Effector memory CD4-positive, alpha-beta T cell (primary cell): ENCODE measurements at places on chromosomes 6 and 20.

DNA sequence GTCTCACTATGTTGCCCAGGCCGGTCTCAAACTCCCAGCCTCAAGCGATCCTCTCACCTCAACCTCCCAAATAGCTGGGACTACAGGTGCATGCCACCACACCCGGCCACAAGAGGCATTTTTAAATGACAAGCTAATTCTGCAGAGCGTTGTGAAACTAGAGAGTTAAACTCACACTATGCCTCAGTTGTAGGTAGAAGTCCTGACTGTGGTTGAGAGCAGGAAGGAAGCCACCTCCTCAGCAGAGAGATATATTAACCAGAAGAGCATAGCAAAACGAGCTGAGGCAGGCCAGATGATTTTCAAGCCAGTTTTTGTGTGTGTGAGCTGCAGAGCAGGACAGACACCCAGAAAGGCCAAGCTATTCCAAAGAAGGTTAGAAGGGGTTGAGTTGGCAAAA is 150.3 kb downstream of the MBOAT1 start:
- DNase-seq, result no peak

GRCh38 chr6:152734630-152735029 is 16.0 kb upstream of the VIP start:
- DNase-seq, result no peak

DNA sequence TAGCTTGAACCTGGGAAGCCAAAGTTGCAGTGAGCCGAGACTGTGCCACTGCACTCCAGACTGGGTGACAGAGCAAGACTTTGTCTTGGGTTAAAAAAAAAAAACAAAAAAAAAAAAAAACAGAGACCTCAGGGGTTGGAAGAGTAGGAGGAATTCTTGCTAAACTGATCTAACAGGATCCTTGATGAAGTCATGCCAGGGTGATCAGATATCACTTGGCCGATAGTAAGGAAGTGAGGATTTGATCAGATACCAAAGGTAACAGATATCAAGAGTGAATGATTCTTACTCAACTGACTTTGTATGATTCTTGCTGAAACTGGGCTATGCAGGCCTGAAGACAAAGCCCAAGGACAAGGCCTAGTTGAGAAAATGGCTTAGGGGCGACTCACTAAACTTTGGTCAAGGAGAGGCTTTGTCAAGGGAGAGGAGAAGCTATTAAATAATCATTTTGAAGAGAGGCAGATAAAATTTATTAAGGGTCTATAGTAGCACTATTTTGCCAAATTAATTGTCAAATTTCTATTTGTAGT is 624.7 kb downstream of the UTRN start:
- DNase-seq, result no peak

- no peak for DNase-seq
These were observed 74.4 kb upstream of the FBXL4 start for GRCh38 chr6:99022039-99022609.

DNA sequence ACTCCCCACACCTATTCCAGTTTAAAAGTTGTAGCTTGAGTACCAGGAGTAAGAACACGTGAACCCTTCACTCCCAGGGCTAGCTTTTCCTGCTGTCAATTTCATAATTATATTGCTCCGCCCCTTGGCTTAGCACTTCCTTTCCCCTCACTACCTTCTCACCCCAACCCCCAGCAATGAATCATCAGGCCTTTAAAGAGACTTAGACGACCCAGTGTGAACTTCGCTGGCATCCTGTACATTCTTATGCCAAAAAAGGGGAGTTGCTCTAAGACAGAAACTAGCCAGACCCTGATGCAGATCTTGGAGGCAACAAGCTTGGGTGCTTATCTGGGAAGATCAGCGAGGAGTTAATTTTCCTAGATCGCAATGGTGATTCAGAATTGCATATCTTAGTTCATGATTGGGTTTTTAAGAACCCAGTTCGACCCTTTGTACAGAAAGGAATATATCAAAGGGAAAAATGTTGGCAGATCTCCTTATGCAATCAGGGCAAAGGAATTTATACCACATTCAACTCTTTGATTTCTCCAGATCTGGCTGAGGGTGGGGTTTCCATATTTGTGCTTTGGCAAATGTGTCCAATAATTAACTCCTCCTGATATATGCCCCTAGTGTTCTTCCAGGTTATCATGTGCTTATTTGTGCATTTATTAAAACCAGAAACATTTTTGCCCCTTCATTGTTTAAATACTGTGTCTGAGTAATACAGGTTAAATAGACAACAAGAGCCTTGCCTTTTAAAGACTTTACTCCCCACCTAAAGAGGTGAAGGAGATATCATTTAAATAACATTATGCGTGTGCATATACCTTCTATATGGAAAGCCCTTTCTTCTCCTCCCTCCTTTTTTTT is 8.1 kb upstream of the ATXN1 start:
- peak; percentile 55 for DNase-seq

DNA sequence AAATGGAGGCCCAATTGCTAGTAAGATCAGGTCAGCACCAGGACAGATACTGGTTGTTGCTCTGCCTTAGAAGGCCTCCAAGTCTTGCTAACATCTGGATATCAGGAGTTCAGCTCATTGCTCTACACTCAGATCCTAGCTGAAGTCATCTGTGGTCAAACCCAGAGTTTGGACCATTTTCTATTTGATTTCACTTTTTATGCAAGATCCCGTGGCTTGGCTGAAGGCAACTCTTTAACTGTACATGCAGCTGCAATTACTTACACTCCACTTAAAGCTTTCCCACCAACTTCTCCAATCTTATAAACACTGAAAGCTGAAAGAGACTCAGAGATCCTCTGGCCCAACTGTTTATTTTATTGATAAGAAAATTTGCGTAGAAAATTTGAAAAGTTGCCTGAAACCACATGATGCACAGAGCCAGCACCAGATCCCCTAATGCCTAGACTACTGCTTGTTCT is 2.7 kb downstream of the SLC17A2 start:
- no peak for DNase-seq

- DNase-seq, result no peak
These were observed 139.4 kb downstream of the TAF4 start for GRCh38 chr20:61926253-61926613.

- no peak for DNase-seq
These were observed 289.4 kb downstream of the RNF144B start for GRCh38 chr6:18676548-18676947.

GRCh38 chr6:118865100-118865391 is 28.9 kb upstream of the ASF1A start:
- no peak for DNase-seq

DNA sequence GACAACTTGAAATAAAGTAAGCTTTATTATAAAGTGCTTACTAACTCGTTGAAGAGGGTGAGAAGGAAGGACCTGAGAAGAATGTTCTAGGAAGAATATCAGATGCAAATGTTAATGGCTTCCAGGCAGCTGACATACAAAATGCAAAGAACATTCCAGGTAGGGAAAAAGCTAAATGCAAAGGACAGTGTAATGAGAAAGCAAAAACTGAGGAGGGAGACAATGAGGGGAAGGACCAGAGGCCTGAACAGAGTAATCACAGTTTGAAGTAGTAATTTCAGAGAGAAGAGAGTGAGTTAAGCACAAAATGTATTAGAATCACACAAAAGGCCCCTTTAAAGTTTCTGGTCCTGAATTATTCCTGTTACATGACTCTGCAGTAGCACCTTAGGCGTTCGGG is 81.3 kb downstream of the HMGCLL1 start:
- DNase-seq, result no peak

DNA sequence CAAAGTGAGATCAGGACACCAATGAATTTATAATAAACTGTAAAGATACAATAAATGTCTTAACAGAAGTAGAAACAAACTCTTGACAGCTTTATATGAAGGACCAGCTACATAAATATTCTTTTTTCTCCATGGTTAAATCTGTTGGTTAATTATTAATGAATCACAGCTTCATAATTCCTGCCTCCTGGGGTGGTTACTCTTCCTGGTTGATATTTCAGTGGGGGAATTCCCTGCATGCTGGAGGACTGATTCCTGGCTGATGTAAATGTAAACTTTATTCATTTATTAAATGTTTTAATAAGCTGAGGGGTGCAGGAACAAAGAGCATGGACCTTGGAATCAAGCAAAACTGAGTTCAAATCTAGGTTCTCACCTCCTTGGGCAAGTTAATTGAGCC is 16.2 kb upstream of the RCAN2 start:
- no peak for DNase-seq

DNA sequence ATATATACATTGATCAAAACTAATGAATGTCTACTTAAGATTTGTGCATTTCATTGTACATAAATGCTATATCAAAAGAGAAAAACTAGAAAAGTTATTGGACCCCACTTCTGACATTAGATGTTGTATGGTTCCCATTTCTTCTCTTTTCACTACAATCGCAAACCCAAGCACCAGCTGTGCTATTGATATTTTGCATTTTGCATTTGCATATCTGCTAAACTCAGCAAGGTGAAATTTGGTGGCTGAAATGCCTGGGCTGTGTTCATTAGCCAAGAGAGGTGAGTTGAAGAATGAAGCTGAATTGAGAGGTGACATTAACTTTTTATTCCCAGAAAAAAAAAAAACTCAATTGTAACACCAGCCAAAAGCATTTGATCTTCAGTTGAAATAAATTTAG is 232.1 kb upstream of the TENT5A start:
- DNase-seq, result no peak

DNA sequence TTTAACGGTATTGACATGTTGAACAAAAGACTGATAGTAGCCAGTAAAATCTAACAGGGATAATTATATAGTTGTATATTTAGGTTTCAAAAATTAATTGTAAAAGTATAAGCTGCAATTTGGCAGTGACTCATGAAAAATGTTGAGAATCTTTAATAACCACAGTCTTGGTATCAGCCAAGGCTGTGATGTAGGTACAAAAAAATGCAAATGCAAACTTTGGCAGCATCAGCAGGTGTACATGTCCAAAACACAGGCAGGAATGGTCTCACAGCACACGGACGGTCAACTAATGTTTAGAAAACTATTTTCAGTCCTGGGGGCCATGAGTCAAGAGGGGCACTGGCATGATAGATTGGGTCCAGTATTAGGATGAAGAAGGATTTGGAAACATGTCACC is 58.5 kb upstream of the BEND3 start:
- DNase-seq, result no peak

DNA sequence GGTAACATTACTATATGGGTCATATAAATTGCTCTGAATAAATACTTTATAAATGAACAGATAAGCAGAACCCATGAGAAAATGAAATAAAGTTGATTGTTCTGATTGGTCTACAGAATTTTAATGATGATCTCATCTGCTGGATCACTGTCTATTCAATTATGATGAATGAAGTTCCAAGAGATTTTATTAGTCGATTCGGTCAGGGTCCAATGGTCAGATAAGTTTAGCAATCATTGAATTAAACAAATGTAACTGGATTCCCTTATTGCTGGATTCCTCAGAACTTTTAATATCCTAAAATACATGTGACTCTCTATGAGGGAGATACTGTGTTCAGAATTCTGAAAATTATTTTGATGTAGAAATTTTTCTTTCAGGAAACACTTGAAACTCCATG is 715.2 kb downstream of the EPM2A start:
- no peak for DNase-seq

- no peak for DNase-seq
These were observed 4.4 kb upstream of the SLC35B3 start for GRCh38 chr6:8439601-8440268.

DNA sequence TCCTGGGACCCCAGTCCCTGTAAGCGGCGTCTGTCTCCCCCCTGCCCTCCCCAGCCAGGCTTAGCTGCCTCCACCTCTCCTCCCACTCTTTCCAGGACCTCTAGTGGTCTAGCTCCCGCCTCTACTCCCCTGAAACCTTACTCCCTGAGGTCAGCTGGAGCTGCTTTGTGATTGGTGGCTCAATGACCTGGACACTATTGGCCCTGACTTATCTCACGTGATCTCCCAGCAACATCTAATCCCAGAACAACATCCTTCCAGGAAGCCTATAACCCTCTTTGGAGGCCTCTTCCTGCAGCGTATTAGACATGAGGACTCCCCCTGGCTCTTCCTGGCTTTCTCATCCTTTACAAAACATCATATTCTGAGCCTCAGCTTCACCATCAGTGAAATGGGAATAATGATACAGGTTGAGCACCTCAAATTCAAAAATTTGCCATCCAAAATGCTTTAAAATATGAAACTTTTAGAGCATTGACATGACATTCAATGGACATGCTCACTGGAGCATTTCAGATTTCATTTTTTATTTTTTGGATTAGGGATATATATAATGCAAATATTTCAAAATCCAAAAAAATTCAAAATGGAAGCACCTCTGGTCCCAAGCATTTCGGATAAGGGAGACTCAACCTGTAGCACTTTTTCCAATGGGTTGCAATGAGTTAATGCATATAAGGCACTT is 16.3 kb upstream of the SRC start:
- DNase-seq, result no peak

DNA sequence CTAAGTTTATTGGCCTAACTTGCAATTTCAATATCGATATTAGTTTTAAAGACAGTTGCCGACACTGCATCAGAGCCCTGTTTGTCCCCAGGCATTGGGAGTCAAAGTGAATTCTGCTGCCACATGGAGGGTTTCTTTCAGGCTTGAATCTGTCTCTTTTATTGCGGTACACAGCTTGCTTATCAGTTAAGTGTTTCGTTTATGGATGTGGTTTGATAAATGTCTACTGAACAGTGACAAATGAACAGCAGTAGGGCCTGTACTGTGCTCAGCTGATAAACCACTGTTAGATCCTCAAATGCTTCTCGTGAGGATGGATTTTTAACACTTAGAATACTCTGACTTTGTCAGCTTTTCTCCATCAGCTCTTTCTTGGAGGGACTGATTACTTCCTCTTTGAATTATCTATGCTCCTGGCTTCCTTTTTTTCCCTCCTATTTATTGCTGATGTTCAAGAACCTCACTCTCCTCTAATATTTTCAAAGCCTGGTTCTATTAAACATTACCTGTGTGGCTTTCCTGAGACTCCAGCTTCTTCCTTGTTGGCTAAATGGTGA is 240.8 kb downstream of the PLCB1 start:
- DNase-seq, result no peak

DNA sequence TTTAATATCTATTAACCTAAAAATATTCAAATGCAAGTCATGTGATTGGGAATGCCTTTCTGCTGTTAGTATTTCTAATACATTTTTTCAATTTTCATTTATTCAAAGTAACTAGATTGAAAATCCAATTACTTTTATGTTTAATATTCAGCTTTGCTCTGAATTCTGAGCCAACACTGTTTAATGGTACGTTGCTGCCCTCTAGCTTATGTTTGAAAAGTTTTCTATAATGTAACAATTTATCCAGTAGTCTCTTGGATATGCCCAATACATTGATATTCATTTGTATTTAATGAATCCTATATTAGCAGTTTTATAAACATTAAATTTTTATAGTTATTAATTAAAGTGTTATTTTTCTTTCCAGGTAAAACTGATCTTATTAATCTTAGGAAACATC is 47.4 kb downstream of the LGSN start:
- no peak for DNase-seq
